AG09319 (cell line): ENCODE measurements at places on chromosomes 3 and 15.

DNA sequence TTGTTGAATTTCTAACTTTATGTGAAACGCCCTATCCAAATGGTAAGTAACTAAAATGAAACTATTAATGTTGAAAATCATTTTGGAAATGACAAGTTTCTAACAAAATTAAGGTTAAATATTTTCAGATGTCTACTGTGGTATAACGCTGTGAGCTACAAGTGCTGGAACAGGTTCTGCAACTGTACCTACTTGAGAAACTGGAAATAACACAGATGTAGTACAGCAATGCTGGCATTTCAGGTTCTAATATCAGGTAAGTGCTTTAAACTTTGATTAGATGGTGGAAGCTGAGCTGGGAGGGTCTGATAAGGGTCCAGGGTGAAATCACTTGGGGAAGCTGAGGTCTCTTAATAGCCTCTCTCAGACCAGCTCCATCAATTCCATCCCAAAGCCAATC, 315.1 kb downstream of the STXBP5L start:
- DNase-seq, result no peak

- no peak for DNase-seq
Measured at GRCh38 chr3:188353426-188353825, 199.5 kb downstream of the LPP start.

DNA sequence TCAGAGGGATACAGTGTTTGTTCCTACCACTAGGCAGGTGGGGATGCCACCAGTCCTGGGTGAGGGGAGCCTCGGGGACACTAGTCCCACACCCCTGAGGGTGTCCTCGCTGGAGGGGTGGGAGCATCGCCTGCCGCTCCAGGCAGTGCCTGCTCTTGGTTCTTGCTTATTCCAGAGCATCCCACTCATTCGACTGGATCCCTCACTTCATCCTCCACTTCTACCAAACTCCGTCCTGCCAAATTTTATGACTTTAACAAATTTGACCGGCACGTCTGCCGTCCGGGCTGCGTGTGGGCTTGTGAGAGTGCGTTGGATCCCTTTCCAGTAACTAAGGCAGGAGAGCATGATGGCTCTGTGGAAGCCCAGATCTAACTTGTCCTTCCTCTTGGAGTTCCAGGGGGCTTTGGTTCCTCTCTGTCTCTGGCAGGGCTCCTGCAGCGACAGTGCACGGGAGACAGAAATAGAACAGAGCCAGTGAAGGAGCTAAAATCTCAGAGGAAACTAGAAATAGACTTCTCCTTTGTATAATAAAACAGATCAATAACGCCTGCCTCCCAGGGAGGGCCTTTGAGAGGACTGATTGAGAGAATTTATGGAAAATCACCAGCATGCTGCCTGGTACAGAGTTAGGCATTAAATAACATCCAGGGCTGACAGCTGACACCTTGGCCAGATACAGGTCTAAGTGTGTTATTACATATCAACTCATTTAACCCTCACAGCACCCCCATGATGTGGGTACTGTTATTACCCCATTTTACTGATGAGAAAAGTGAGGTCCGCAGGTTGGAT, 34.5 kb downstream of the MGLL start:
- DNase-seq, result no peak

DNA sequence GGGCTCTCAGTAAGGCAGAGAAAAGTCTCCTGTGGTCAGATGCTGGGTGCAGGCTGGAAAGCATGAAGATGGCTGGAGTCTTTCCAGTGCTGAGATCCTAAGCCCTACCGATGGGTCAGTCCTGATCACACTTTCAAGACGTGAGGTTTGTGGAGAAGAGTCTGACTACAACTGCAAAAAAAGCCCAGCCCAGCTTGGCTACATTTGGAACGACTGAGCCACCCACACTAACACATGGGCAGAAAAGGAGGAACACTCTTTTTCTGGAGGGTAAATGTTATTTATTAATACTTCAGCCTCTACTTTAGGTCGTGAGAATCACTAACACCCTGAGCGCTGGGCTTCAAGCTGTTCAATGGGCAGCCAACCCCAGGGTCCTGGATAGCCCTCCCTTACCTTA, 22.0 kb upstream of the C3orf22 start:
- DNase-seq, result no peak

DNA sequence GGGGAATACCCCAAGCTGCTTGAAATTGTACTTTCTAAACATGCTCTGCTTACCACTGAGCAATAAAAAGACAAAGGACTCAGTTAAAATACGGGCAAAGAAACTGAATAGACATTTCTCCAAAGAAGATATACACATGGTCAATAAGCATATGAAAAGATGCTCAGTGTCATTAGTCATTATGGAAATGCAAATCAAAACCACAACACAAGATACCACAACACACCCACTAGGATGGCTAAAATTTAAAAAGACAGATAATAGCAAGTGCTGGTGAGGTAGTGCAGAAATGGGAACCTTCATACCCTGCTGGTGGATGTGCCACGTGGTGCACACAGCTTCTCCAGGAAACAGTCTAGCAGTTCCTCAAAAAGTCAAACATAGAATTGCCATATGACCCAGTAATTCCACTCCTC, 21.3 kb downstream of the LRIG1 start:
- DNase-seq, result no peak

DNA sequence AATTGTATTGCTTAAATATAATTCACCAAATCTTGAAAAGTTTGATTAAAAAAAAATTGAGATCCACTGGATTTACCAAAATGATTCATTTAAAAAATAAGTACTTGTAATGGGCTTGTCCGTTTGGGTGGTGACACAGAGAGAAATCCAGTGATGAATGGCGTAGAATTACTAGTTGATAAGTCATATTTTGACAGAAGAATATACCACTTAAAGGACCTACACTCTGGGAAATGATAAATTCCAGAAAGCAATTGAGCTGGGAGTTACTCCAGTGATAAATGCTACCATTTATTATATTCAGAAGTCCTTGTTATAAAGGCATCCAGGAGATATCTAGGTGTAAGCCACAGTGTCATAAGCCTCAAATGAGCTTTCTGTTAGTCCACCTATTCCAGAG, 141.8 kb upstream of the CFAP20DC start:
- DNase-seq, result no peak

DNA sequence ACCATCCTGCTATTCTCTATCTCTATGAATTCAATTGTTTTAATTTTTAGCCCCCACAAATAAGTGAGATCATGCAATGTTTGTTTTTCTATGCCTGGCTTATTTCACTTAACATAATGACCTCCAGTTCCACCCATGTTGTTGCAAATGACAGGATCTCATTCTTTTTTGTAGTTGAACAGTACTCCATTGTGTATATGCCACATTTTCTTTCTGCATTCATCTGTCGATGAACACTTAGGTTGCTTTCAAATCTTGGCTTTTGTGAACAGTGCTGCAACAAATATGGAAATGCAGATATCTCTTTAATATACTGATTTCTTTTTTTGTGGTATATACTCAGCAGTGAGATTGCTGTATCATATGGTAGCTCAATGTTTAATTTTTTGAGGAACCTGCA, 58.7 kb downstream of the RETNLB start:
- no peak for DNase-seq

DNA sequence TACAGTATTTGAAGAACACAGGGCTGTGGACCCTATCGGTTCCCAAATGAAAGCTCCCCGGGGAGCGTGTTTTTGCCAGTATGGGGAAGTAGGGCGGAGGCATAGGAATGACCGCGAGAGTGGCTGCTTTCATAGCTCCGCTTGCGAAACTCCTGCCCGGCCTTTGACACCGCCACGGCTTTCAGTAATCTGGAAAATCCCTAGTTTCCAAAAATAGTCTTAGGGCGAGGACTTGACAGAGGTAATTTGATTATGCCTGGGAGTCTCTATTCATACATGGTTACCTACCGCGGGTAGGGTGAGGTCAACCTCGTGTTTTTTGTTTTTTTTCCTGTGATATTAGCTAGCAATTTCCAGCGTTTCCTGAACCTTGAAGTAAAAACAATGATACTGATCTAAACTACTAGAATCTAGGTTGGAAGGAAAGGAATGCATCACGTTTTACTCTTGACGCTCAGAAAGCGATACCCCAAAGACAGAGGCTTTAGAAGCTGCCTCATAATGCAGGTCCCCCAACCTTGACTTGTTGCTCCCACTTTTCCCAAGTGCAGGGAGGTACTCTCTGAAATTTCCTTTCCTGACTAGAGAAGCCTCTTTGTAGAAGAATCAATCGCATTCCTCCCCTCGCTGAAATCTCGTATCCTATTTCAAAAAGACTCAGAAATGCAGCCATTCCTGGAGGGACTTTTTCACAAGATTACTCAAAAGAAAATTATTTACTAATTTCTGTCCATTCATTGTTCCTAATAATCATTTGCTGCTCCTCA, 894 bp upstream of the CCNL1 start:
- DNase-seq, result peak; percentile 91

DNA sequence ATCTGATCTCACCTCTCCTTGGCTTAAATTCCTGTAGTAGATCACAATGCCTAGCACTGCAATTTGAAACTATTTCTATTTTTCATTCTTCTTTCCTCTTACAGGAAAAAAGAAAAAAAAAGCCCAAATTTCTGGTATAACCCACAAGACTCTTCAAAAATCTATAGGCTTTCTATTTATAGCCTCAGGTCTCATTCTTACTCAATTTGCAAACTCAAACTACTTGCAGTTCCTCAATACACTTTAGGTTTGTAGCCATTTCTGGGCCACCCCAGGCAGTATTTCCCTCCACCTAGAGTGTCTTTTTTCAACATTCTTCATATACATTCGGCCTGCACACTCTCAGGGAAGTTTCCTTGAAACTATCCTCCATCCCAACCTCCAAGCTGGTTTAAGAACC, 169.0 kb downstream of the TBC1D5 start:
- no peak for DNase-seq
